Neuronal stem cell (in vitro differentiated cells): ENCODE measurements at places on chromosomes 11 and 22.

DNA sequence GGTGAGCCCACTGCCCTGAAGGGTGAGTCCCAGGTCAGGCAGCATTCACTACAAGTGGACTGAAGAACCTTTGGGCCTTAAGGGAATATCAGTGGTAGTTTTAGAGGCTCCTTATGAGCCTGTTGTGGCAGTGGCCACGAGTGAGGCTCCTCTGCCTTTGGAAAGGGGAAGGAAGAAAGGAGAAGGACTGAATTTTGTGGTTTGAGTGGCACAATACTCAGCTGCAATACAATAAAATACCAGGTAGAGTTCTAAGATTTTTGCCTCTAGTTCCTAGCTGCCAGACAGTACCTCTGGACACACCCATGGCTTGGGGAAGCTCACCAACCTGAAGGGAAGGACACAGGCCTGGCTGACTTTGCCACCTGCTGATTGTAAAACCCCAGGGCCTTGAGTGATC lies 260.9 kb downstream of the DYNC2H1 start:
- DNase-seq = no peak

GRCh38 chr22:49380828-49381114 lies 446.9 kb downstream of the BRD1 start:
- no peak for DNase-seq

DNA sequence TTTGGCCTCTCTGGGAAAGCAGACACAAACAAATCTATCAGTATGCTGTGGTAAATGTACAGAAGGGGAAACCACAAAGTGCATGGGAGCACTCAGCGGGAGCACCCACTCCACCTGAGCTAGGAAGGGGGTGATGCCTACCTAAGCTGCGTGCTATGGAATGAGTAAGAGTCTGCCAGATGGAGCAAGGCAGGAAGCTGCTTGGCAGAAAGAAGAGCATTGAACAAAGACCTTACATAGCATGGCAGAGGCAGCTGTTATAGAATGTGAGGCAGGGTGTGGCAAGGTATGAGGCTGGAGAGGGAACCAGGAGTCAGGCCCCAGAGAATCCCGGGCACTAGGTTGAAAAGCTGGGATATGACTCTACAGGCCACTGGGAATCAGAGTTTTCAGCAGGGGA lies 13.8 kb upstream of the MTFP1 start:
- DNase-seq = no peak

DNA sequence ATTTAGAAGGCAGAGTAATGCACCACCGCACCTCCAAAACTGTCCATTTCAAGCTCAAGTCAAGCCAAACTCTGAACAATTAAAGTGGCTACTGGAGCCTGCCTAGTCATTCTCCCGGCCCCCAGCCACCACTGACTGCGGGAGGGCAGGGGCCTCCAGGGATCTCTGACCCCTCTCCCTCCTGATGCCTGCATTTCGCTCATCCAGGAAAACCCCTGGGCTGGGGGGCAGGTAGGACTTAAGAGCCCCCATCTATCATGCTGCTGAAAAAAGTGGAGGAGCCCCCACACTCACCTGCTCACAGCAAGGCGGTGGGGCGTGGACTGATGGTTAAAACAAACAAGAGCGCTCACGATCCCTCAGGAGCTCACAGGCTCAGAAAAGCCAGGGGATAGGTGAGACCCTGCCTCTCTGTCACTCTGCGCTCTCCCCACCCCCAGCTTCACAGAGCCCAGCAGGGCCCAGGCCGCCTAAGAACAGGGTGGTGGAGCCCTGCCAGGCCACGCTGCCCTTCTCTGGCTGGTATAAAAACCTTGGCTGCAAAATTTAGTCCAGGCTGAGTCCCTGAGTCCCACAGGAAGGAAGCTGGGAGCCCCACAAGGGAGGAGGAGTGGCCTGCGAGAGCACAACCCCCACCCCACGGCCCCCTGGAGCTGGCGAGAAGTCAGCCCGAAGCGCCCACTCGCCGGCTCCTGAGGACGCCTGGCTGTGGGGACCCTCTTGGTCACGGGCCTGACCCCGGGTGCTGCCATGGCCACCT lies 21.0 kb upstream of the MOB2 start:
- no peak for DNase-seq

DNA sequence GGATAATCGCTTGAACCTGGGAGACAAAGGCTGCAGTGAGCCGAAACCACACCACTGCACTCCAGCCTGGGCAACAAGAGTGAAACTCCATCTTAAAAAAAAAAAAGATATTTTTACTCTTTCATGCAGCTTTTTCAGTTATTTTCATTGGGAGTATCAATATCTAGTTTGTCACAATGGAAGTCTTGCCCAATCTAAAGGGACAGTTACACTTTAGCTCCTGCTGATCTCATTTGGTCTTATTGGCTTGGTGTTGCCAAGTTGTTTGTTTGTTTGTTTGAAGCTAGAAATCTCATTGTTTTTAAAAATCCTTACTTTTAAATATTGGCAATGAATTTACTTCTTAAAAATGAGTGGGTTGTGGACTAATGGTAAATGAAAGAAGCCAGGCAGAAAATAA lies 24.7 kb downstream of the CEP295 start:
- DNase-seq = no peak

- DNase-seq = no peak
Observed at GRCh38 chr22:36163497-36163896, 2.9 kb upstream of the APOL3 start.

GRCh38 chr11:72579816-72580641 lies 94.2 kb downstream of the PDE2A start:
- no peak for DNase-seq

- peak; percentile 38 for DNase-seq
Observed at GRCh38 chr11:134139873-134140331, 71.0 kb downstream of the JAM3 start.

DNA sequence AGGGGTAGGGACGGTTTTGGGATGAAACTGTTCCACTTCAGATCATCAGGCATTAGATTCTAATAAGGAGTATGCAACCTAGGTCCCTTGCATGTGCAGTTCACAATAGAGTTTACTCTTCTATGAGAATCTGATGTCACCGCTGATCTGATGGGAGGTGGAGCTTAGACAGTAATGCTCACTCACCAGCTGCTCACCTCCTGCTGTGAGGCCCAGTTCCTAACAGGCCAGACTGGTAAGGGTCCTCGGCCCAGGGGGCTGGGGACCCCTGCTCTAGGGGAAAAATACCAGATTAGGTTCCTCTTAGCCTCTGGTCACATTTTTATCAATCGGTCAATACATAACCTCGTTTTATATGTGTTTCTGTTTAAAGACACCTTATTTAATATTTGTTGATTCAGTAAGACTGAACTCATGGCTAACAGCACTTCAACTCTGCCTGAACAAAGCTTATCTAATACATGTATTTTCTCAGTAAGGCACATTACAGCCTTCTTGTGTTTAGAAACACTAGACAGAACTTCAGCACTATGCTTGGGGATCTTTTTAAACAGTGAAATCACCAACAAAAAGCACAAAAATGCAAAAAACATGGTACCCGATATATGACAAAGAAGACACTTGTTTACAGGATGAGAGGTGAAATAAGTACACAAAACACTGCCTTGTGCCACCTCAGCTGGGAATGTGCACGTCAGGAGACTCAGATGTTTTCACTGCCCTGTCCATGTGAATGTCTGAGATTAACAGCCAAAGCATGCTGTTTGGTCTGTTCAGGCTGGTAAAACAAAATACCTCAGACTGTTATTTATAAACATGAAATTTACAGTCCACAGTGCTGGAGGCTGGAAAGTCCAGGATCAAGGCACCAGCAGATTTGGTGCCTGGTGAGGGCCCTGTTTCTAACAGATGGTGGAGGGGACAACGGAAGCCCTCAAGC lies 107.5 kb downstream of the USP35 start:
- DNase-seq = no peak

DNA sequence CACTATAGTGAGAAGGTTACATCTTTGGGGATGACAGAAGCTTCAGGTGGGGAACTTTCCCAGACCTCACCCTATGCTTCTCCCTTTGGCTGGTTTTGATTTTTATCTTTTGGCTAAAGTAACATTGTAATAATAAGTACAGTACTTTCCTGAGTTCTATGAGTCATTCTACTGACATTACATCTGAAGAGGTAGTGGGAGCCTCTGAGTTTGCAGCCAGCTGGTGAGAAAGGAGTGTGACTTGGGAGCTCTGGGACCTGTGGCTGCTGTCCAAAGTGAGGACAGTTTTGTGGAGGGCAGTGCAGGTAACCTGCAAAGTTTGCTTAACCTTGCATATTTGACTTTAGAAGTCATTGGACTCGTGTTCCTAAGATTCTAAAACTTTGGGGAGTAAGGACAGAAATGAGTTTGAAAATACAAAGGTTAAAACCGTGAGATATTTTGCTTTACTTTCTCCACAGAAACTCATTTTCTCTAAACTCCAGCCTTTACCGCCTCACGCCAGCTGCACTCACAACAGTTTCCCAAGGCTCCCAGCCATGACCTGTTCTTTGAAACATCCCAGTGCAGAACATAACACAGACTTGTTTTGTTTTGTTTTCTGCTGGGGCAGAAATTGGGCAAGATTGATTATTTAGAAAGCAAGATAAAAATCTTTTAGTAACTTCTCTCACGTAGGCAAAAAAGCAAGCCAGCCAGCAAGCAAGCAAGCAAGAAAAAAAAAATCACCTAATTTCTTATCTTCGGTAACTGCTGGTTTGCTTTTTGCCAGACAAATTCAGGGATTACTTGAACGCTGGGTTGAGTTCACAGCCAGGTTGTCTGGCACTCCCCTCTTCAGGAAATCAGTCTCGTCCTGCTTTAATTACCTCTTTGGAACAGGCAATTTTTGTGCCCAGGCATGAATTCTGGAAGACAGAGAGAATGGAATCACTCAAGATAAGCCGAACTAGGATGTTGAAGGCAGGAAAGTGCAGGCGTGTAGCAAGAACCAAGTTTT lies 478.3 kb upstream of the ISX start:
- no peak for DNase-seq

DNA sequence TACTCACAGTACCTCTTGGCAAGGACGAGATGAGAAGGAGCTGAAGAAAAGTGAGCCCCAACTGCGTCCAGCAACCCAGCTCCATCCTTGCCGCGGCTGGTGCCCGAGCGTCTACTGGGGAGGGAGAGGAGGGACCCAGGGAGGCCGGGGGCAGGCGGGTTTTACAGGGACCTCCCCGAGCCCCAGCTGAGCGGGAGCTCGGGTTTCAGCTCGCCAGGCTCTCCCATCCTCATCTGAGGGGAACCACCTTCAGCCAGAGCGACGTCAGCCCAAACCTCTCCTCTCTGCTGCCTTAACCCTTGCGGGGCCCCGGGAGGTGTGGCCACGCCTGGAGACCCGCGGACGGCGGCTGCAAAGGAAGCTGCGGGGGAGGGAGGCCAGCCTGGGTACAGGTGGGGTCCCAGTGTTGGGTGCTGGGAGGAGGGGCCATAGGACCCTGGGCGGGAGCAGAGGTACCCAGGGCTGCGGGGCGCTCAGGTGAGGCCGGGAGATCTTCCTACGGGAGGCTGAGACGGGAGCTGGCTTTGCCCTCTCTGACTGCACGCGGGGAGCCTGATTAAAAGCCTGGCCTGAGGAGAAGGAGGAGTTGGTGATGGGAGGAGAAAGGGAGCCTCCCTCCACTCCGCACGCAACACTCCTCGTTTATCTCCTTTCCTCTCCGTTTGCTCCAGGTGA lies at the start of gene PAMR1:
Gene PAMR1, minus strand, starts transcription at position 116 of the 675 bp plus-strand sequence. Its CDS starts 31 bp downstream, at position 85.
- DNase-seq = peak; percentile 58

DNA sequence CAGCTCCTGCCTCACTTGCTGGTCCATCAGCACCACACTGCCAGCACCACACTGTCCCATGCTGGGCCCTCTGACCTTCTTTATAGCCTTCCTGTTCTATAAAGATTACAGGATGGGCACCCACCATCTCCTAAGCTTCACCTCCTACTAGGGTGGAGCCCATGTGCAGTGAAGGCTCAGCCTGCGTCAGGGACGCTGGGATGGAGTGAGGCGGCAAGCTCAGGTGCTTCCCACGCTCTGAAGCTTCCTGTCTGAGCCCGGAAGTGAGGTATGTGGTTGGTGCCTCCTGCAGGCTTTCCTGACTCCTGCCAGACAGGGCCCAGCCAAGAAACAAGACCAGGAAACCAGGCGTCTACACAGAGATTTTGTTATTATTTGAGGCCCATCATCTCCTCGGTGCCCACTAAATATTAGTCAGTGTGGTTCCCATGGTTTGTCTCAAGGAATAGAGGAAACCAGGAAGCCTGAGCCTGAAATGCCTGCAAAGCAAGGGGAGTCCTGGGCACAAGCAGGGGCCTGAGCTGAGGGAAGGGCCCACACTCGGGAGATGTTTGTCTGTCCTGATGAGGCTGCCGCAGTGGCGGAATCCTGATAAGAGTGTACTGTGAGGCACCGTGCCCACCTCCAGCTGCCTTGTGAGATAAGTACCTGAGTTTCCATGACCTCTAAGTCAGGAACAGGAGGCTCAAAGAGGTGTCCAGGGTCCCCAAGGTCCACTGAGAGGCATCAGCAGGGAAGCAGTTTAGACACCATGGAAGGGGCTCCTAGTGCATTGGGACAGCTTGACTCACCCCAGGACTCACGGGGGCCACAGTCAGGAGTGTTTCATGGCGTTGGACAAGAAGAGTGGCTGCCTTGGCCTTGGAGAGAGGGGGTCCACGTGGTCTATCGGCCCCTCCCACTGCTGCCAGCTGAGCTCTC lies 22.0 kb downstream of the RSPH14 start:
- DNase-seq = no peak

- DNase-seq = no peak
Observed at GRCh38 chr22:39454385-39454871, 2.4 kb upstream of the MGAT3 start.

DNA sequence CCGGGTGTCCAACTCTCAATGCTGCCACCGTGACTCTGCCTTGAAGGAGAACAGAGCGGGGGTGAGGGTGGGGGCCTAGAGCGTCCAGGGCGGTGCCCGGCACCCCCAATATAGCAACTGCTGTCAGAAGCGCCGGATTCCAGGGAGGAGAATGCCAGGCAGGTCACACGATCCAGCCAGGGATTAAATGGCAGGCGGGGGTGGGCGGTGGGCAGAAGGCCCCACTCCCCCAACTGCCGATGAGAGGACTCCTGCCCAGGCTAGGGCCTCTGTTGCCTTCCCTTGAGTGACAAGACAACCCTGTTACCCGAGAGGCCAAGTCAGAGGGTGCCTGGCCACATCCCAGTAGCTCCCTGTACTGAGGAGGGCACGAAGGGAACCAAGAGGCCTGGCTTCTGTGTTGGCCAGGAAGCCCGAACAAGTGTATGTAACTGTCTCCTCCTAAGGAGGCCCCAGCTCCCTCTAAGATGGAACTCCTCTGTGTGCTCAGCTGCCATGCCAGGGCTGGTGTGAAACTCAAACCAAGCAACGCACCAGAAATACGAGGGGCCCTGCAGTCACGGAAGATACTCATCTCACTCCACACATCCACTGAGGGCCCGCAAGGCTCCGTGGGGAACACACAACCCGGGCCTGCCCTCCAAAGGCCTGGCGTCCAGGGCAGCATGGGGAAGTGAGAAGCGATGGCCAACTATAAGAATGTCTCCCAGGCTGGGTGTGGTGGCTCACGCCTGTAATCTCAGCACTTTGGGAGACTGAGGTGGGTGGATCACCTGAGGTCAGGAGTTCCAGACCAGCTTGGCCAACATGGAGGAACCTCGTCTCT lies 3.0 kb downstream of the PACSIN3 start:
- no peak for DNase-seq

DNA sequence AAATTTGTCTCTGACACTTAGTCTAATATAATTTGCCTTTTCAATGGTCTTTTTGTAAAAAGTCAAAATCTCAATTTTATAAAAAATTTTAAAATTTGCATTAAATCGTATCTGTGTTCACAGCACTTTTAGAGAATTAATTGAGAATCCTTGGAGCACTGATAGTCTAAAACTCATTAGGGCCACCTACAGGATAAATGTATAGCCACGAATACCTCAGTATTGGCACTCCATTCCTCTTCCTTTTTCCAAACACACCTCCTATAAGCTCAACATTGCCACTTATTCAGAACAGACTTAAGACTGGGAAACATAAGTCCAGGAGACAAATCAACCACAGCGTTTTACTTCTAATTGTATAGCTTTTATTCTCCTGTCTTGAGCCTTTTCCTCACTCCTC lies 776.0 kb upstream of the ARHGAP42 start:
- no peak for DNase-seq
